NCI-H526 (cell line): ENCODE measurements at places on chromosomes 2 and 18.

GRCh38 chr2:105415007-105415406 lies 16.2 kb upstream of the FHL2 start:
- DNase-seq: no peak

- no peak for DNase-seq
Observed at GRCh38 chr2:15205562-15205961, 355.6 kb downstream of the NBAS start.

DNA sequence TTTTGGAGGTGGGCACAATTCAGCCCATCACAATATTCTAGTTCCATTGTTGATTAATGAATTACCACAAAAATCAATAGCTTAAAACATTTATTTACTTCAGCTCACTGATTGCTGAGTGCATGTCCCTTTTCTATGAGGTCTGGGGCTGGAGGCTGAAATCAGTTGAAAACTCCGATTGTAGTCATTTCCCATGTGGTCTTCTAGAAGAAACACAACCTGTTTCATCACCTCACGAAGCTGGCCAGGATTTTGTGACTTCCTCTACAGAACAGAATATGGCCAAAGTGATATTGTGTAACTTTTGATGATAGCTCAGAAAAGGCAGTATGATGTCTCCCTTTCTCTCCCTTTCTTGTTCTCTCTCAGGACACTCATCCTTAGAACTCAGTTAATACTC lies 44.1 kb upstream of the CYRIA start:
- DNase-seq: no peak

- no peak for DNase-seq
Observed at GRCh38 chr18:67131498-67131897, 385.0 kb downstream of the DSEL start.

DNA sequence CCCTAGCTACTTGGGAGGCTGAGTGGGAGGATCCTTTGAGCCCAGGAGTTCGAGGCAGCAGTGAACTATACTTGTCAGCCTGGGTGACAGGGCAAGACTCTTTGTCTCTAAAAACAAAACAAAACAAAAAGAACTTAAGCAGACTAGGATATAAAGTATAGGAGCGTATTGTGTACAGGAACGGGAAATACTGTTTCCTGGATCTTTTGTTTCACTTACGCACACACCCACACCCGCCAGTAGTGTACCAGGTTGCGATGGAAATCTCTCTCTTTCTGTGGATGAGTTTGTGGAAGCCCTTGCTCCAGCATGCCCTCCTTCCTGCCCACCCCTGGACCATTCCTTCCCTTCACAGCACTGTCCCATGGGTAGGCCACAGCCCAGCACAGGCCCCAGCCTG lies 136.3 kb downstream of the RPIA start:
- DNase-seq: no peak

DNA sequence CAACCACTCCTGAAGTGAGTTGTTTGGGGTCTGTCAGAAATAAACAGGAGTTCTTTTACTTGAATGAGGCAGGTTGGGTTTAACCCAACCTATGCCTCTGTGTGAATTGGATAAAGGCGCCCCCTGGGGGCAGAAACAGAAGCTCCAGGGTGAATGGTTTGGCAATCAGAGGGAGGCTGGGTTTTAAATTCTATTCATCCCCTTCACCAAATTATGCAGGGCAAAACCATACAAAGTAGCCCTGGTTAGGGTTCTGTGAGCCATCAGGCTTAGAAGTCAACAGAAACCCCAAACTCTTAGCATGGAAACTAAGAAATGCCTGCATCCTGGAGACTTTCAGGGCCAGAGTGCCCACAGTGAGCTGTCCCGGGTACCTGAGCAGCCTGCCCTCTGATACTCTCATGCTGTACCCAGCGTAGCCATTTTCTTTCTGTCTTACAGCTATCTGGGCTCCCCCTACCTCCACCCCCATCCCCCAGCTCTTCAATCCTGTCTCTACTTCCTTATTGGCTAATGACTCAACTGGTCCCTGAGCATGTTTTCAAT lies 241.5 kb downstream of the ICOS start:
- DNase-seq: peak; percentile 41

DNA sequence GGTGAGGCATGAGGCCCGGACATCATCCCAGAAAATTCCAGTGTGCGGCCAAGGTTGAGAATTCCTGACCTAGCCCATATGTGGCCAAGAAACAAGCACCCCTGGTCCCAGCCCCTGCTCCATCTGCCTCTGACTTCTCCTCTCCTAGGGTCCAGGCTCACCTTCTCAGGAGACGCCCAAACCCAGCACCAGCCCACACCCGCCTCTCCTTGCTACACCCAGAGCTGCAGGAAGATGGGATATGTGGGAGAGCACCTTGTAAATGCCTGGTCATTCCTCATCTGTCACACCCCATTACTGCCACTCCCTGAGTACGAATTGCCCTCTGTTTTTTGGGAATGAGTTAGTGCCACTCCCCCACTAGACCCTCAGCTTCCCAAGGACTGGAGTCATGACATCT lies 7.3 kb upstream of the ATP6V1B1 start:
- no peak for DNase-seq

GRCh38 chr18:45551142-45551815 lies 64.0 kb upstream of the SLC14A2 start:
- no peak for DNase-seq
